A549 treated with dexamethasone at 1 μM for 4 hours (cell line): ENCODE measurements at places on chromosomes 4 and X. TPM values are rescaled to one million over a fixed set of nuclear protein-coding genes. Genes with fewer than 3 reads are reported as not detected.

Gene SLITRK4
- 0.01 TPM in 1 of 5 replicates, not detected in the others for total RNA-seq

Gene GPR143
- total RNA-seq, result 0.23 to 0.42 TPM (median 0.27 TPM) in 5 replicates

Gene CT55
- not detected in 5 replicates for total RNA-seq

Gene GNRHR
- not detected in 5 replicates for total RNA-seq

Gene TMPRSS11B
- not detected in 5 replicates for total RNA-seq

Gene HEPH
- 0.02 TPM in 1 of 5 replicates, not detected in the others for total RNA-seq

Gene TMPRSS11E
- total RNA-seq, result 0.03 to 0.06 TPM in 2 of 5 replicates, not detected in the others

Gene SGMS2
- total RNA-seq, result 19.9 to 41.3 TPM (median 37.4 TPM) in 5 replicates

Gene HPGD
- total RNA-seq, result 76.6 to 88.4 TPM (median 79.0 TPM) in 5 replicates

Gene HPGDS
- total RNA-seq, result not detected in 5 replicates

Gene PHEX
- 0.29 to 0.41 TPM (median 0.33 TPM) in 5 replicates for total RNA-seq

Gene KCND1
- total RNA-seq, result 0.70 to 1.4 TPM (median 1.1 TPM) in 5 replicates

Gene FGF5
- total RNA-seq, result 0.11 to 0.31 TPM (median 0.12 TPM) in 5 replicates

Gene ABCD1
- 2.6 to 4.7 TPM (median 4.2 TPM) in 5 replicates for total RNA-seq

Gene SSX1
- not detected in 5 replicates for total RNA-seq

Gene MAGEE2
- total RNA-seq, result not detected in 5 replicates

Gene TASL
- not detected in 5 replicates for total RNA-seq

Gene SH3D19
- 17.8 to 25.2 TPM (median 24.0 TPM) in 5 replicates for total RNA-seq

Gene TEX13C
- 0.01 to 0.04 TPM in 2 of 5 replicates, not detected in the others for total RNA-seq

Gene PABPC1L2A
- total RNA-seq, result not detected in 5 replicates

Gene LEF1
- 0.07 to 0.18 TPM (median 0.07 TPM) in 3 of 5 replicates, not detected in the others for total RNA-seq

Gene TET2
- 1.7 to 3.0 TPM (median 2.7 TPM) in 5 replicates for total RNA-seq

Gene CSTF2
- 31.2 to 33.1 TPM (median 32.0 TPM) in 5 replicates for total RNA-seq

Gene CXorf49
- not detected in 5 replicates for total RNA-seq

Gene SUPT20HL2
- not detected in 5 replicates for total RNA-seq

Gene SLC38A5
- 0.08 to 0.24 TPM (median 0.18 TPM) in 4 of 5 replicates, not detected in the other for total RNA-seq

Gene SPATA4
- total RNA-seq, result 0.14 to 0.32 TPM (median 0.21 TPM) in 5 replicates

Gene ACOT9
- total RNA-seq, result 86.4 to 100 TPM (median 93.1 TPM) in 5 replicates

Gene HS3ST1
- total RNA-seq, result 0.35 to 1.3 TPM (median 0.50 TPM) in 5 replicates
